ENCODE measurements at places on chromosomes 1 and 21.

DNA sequence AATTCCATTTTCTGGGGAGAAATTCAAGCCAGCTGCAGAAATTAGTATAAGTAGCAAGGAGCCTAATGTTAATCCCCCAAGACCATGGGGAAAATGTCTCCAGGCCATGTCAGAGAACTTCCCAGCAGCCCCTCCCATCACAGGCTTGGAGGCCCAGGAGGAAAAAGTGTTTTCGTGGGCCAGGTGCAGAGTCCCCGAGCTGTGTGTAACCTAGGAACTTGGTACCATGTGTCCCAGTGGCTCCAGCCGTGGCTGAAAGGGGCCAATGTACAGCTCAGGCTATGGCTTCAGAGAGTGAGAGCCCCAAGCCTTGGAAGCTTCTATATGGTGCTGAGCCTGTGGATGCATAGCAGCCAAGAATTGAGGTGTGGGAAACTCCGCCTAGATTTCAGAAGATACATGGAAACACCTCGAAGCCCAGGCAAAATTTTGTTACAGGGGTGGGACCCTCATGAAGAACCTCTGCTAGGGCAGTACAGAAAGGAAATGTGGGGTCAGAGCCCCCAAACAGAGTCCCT, 286.3 kb downstream of the MATN1 start:
- H3K4me3 ChIP-seq = no peak overlapping the region
- H3K27me3 ChIP-seq = peaks cover 17% of the 10 kb centered on the region
- H3K27ac ChIP-seq = no peak overlapping the region
- H3K4me1 ChIP-seq = no peaks in the 10 kb centered on the region
- no peaks in the 10 kb centered on the region for H3K36me3 ChIP-seq

DNA sequence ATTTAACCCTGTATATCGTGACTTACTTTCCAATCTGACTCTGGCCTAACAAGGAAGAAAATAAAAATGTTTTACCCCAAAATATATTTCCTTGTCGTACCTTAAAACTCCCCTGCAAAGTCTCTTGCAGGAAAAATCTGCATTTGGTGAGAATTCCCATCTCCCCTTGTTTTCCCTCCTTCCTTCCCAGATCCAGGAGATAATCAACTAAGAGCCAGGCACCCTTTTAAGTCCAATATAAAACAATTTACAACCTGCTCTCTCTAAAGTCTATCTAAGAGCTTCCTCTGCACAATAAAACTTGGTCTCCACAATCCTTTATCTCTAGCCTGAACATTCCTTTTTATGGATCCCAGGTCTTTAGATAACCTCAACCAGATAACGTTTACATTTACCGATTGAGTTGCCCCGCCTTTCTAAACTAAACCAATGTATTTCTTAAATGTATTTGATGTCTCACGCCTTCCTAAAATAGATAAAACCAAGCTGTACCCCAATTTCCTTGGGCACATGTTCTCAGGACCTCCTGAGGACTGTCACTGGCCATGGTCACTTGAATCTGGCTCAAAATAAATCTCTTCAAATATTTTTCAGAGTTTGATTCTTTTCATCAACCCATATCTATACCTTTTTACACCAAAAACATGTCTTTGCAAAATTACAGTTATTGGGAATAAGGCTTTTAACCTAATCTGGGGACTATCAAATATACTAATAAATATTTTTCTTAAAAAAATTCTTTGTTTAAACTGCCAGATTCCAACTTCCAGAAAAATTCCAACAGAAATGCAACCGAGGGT, 993 bp downstream of the DDX59 start:
- H3K4me3 ChIP-seq = peak overlapping the region; percentile 99
- H3K27ac ChIP-seq = peak overlapping the region; percentile 98
- H3K4me1 ChIP-seq = peaks cover 49% of the 10 kb centered on the region
- peaks cover 15% of the 10 kb centered on the region for H3K36me3 ChIP-seq
- DNase-seq = no peak

- no peaks in the 10 kb centered on the region for H3K36me3 ChIP-seq
- no peak for DNase-seq
- H3K27me3 ChIP-seq = peaks cover 9% of the 10 kb centered on the region
- peaks cover 12% of the 10 kb centered on the region for H3K4me1 ChIP-seq
- H3K27ac ChIP-seq = no peak overlapping the region
- H3K4me3 ChIP-seq = no peak overlapping the region
Observed at GRCh38 chr21:33116676-33117075, 46.7 kb downstream of the OLIG1 start.

- no peak overlapping the region for H3K27ac ChIP-seq
- DNase-seq = no peak
- no peaks in the 10 kb centered on the region for H3K27me3 ChIP-seq
- H3K4me3 ChIP-seq = no peak overlapping the region
Observed at GRCh38 chr1:53293123-53293522, 34.7 kb downstream of the LRP8 start.

GRCh38 chr1:162982364-162982763, 86.8 kb upstream of the RGS4 start:
- DNase-seq = no peak
- H3K36me3 ChIP-seq = no peaks in the 10 kb centered on the region
- no peak overlapping the region for H3K4me3 ChIP-seq
- peaks cover 16% of the 10 kb centered on the region for H3K27me3 ChIP-seq
- H3K27ac ChIP-seq = no peak overlapping the region
- no peaks in the 10 kb centered on the region for H3K4me1 ChIP-seq

- H3K27me3 ChIP-seq = no peaks in the 10 kb centered on the region
- peaks cover 18% of the 10 kb centered on the region for H3K36me3 ChIP-seq
- peaks cover 36% of the 10 kb centered on the region for H3K4me1 ChIP-seq
- peak overlapping the region; percentile 95 for H3K4me3 ChIP-seq
- no peak for DNase-seq
Observed at GRCh38 chr1:150876119-150876454, 312 bp downstream of the ARNT start.

DNA sequence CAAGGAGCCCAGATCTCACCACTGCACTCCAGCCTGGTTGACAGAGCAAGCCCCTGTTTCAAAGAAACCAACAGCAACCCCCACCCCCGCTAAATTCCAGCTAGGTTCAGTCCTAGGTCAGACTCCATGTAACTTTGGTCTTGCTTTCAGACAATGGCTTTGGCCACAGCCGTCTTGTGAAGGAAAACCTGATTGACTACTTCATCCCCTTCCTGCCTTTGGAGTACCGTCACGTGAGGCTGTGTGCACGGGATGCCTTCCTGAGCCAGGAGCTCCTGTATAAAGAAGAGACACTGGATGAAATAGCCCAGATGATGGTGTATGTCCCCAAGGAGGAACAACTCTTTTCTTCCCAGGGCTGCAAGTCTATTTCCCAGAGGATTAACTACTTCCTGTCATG, 12.9 kb downstream of the TOR3A start:
- H3K36me3 ChIP-seq = peaks cover 20% of the 10 kb centered on the region
- DNase-seq = no peak
- H3K4me3 ChIP-seq = no peak overlapping the region
- H3K27me3 ChIP-seq = no peaks in the 10 kb centered on the region
- no peak overlapping the region for H3K27ac ChIP-seq

- no peak overlapping the region for H3K27ac ChIP-seq
- H3K36me3 ChIP-seq = no peaks in the 10 kb centered on the region
Observed at GRCh38 chr1:15749399-15750291, 7.3 kb downstream of the TMEM82 start.

DNA sequence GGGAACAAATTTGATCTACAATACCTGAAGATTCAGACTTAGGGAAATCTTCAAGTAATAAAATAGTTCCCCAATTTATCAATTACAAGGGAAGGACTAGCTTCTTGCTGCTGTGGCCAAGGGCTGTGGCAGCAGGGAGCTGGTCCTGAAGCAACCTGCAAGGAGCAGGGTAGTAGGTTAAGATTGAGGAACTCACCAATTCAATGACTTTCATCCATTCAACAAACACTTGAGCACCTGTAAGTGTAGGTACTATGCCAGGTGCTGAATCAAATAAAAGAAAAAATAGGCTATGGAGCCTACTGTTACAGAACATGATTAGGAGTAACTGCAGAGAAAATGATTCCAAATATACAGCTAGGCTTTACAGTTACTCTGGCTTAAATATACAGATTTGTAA, 64.2 kb upstream of the RBM34 start:
- no peak overlapping the region for H3K4me3 ChIP-seq
- peaks cover 3% of the 10 kb centered on the region for H3K4me1 ChIP-seq
- no peaks in the 10 kb centered on the region for H3K27me3 ChIP-seq
- H3K27ac ChIP-seq = no peak overlapping the region
- DNase-seq = no peak

GRCh38 chr21:29521872-29522271, 223.2 kb downstream of the BACH1 start:
- peaks cover 27% of the 10 kb centered on the region for H3K36me3 ChIP-seq
- H3K27ac ChIP-seq = no peak overlapping the region
- no peaks in the 10 kb centered on the region for H3K27me3 ChIP-seq
- H3K4me1 ChIP-seq = no peaks in the 10 kb centered on the region

DNA sequence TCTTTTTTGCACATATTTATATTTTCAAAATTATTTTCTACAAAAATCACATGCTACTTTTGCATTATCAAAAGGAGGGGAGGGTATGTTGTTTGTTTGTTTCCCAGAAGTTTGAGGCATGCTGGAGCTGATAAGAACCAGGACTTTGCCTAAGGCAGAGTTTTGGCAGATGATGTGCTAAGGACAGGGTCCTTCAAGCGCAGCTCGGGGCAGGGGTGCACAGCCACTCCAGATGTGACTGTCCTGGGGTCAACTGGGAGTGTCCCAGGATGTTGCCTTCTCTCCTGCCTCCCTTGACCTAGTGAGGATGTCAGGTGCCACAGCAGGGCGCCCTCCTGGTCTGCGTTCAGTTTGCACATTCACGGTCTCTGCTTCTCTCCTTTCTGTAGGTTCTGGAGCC, 42.6 kb upstream of the SRRM1 start:
- no peak overlapping the region for H3K27ac ChIP-seq
- no peaks in the 10 kb centered on the region for H3K4me1 ChIP-seq
- no peaks in the 10 kb centered on the region for H3K27me3 ChIP-seq
- no peak overlapping the region for H3K4me3 ChIP-seq
- DNase-seq = no peak
- H3K36me3 ChIP-seq = no peaks in the 10 kb centered on the region

- DNase-seq = no peak
- H3K36me3 ChIP-seq = peaks cover 40% of the 10 kb centered on the region
- no peak overlapping the region for H3K4me3 ChIP-seq
Observed at GRCh38 chr21:28877318-28877884, 115.3 kb downstream of the LTN1 start.

- H3K4me3 ChIP-seq = no peak overlapping the region
- H3K27ac ChIP-seq = no peak overlapping the region
- peaks cover 19% of the 10 kb centered on the region for H3K27me3 ChIP-seq
- H3K36me3 ChIP-seq = no peaks in the 10 kb centered on the region
- DNase-seq = no peak
Observed at GRCh38 chr1:156402331-156403020, 33.5 kb downstream of the RHBG start.

DNA sequence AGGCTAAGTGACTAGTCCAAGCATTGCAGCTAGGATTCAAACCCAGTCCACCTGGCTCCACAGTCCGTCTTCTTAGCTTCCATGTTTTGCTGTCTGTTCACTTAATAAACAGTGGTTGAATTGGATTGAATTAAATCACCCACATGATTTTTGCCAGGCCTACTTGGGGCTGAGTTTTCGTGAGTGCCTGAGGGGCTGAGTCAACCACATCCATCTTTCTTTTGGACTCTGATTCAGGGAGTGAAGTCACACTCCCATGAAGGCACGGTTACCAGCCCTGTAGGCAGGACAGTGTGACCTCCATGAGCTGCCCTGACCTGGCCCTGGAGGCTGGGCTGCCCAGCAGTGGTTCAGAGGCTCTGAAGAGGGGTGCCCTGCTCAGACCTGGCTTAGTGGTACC, 123.7 kb downstream of the ACTL8 start:
- DNase-seq = no peak
- H3K36me3 ChIP-seq = no peaks in the 10 kb centered on the region
- H3K27me3 ChIP-seq = peaks cover 6% of the 10 kb centered on the region
- H3K27ac ChIP-seq = no peak overlapping the region
- H3K4me3 ChIP-seq = no peak overlapping the region

DNA sequence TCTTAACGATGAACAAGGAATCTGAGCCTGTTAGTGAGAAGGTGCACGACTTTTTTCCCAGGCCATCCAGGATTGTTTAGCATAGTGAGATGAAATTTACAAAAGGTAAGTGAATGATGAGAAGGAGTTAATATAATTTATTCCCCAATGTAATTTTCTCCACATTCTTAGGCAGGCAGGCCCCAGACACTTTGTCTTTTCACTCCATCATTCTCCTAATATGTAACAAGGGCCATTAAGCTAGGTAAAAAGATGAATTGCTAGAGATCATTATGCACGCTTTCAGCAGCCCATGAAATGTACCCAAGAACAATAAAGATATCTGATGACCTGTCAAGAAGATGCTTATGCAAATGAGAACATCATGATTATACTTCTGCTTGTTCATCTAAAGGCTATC, 24.1 kb downstream of the NIBAN1 start:
- no peak for DNase-seq
- peaks cover 6% of the 10 kb centered on the region for H3K36me3 ChIP-seq
- H3K27me3 ChIP-seq = no peaks in the 10 kb centered on the region
- H3K4me1 ChIP-seq = peaks cover 40% of the 10 kb centered on the region

DNA sequence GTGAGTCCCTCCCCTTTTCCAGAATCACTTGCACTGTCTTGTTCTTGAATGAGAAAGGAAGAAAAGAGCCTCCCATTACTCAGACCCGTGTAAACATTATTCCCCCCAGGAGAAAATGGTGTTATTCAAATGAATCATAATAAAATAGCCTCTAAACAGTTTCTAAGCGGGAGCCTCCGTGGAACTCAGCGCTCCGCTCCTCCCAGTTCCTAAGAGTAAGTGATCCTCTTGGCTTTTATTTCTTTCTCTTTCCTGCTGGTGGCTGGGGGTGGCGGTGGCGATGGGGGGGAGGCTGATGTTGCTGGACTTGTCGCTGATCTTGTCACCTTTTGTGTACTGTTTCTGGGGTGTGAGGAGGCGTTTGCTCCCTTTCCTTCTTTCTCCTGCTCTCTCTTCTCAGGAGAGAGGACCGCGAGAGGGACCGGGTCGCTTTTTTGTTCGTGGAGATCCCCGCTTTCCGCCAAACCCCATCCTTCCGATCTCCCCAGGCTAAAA, 781 bp downstream of the PROX1 start:
- no peak overlapping the region for H3K27ac ChIP-seq
- H3K4me3 ChIP-seq = peak overlapping the region; percentile 79
- H3K4me1 ChIP-seq = peaks cover 34% of the 10 kb centered on the region
- H3K36me3 ChIP-seq = peaks cover 2% of the 10 kb centered on the region

- H3K27ac ChIP-seq = no peak overlapping the region
- no peaks in the 10 kb centered on the region for H3K27me3 ChIP-seq
- H3K4me1 ChIP-seq = peaks cover 13% of the 10 kb centered on the region
- peaks cover 24% of the 10 kb centered on the region for H3K36me3 ChIP-seq
- H3K4me3 ChIP-seq = no peak overlapping the region
Observed at GRCh38 chr1:28602536-28603439, 10.7 kb downstream of the RAB42 start.

DNA sequence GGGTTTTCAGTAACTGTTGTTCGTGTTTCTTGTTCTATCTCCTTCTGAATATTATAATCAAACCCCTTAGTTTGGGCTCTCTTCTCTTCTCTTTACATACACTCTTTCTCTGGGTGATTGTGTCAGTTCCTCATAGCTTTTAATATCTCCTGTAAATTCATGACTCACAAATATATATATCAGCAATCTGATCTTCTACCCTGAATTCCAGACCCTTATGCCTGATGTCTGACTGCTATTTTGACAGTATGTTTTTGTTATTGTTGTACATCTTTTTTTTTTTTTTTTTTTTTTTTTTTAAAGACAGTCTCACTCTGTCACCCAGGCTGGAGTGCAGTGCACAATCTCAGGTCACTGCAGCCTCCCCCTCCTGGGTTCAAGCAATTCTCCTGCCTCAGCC, 70.8 kb upstream of the MPC2 start:
- no peak overlapping the region for H3K27ac ChIP-seq
- peaks cover 35% of the 10 kb centered on the region for H3K36me3 ChIP-seq
- no peak for DNase-seq
- H3K27me3 ChIP-seq = no peaks in the 10 kb centered on the region
- H3K4me1 ChIP-seq = no peaks in the 10 kb centered on the region
- H3K4me3 ChIP-seq = no peak overlapping the region

All from activated naive CD8-positive, alpha-beta T cell treated with anti-CD3 and anti-CD28 coated beads, Interleukin-2, amount 50 U/mL, for 24 hours (primary cell).